ENCODE measurements at places on chromosomes 12 and 14. TPM values are rescaled to one million over a fixed set of nuclear protein-coding genes. Genes with fewer than 3 reads are reported as not detected.

L2HGDH gene
- 3.7 TPM for total RNA-seq

SELPLG gene
- total RNA-seq = 0.68 TPM

AQP5 gene
- total RNA-seq = 0.82 TPM

MARK3 gene
- 69.1 TPM for total RNA-seq

CD4 gene
- 0.23 TPM for total RNA-seq
